ENCODE measurements at places on chromosomes 7 and 10.

- DNase-seq, result no peak
Measured at GRCh38 chr10:130053561-130053960, 57.1 kb downstream of the C10orf143 start.

- DNase-seq, result no peak
Measured at GRCh38 chr10:43437141-43437870, 395 bp downstream of the ZNF487 start.

- DNase-seq, result no peak
Measured at GRCh38 chr10:75425291-75426079, 5.9 kb upstream of the LRMDA start.

- no peak for DNase-seq
Measured at GRCh38 chr7:95276114-95276513, 48.2 kb downstream of the PON1 start.

DNA sequence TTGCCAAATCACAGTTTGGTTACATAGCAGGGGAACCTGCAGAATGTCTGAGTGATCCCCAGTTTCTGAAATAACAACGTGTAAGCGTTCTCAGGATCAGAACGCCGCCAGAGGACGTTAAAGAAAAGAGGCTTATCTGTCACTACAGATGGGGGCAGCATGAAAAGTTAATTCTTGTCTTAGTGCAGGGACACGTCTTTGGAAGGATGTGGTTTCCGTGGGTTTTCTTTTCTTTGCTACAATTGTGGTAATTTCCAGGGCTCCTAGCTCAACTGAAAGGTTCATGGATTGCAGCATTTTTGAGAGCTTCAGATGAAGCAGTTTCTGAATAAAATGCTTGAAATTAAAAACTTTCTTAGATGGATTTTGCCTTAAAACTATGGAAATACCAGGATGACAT is 106.6 kb downstream of the PRKCQ start:
- DNase-seq, result peak; percentile 26

DNA sequence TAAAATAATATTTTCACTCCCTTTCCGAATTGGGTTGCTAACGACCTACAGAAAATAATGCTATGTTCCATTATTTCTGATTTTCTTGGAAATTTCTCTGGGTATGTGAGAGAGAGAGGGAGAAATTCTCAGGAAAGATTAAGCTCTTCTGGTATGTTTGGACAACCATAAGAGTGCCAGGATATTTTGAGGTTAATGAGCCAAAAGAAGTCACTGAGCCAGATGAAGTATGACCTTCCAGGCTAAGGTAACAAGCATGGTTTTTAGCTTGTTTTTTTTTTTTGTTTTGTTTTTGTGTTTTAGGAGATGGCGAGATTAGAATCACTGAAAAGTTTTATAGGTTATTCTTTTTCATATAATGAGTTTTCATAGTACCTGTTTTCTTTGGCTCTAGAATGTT is 171.0 kb upstream of the FOXP2 start:
- DNase-seq, result no peak

GRCh38 chr7:36617408-36617807 is 106.9 kb downstream of the AOAH start:
- no peak for DNase-seq

- no peak for DNase-seq
Measured at GRCh38 chr7:154231732-154232131, 179.5 kb downstream of the DPP6 start.

GRCh38 chr7:75915416-75916156 is 631 bp downstream of the POR start:
- DNase-seq, result no peak

- no peak for DNase-seq
Measured at GRCh38 chr10:17134737-17135260, 5.2 kb upstream of the CUBN start.

- no peak for DNase-seq
Measured at GRCh38 chr7:134364619-134365037, 47.9 kb upstream of the SLC35B4 start.

DNA sequence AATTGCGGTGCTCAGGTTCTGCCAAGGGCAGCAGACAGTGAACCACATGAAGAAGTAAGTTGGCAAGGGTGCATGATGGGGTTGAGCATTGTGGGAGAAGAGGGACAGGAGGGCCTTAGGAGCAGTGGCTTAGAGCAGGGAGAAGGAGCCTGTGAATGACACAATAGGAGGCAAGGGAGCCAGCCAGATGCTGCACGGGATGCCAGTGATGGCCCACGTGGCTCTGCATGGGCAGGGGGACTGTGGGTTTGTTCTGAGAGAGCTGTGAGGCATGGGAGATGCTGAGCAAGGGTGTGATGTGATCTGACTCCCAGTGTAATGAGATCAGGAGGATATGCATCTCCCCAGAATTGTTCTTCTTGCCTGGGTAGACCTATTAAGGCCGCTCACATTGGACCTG is 60.9 kb downstream of the C10orf90 start:
- DNase-seq, result no peak

DNA sequence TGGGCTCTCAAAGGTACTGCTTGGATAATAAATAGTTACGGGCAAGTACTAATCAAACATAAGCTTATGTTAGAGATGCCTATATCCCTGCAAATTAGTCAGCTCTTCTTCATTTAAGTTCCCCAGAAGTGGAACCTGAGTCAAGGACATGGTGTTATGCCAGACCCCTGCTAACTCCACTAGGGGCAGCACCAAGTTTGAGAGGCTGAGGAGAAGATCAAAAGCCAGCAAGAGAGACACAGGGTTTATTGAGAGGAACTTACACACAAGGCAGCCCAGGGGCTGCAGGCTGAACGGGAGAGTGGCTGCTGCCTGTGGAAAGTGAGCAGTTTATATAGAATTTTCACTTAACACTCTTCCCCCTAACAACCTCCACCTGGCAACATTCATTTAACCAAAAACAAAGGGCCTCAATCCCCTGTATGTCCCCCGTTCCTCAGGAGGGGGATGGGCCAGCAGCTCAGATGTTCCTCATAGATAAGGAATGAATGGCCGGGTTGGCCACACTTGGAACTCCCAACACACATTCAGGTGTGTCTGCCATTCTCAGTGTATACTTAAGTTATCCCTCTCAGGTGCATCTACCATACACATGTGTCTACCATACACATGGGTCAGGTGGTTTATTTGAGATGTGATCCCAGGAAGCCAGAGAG is 62.6 kb upstream of the GHITM start:
- no peak for DNase-seq

DNA sequence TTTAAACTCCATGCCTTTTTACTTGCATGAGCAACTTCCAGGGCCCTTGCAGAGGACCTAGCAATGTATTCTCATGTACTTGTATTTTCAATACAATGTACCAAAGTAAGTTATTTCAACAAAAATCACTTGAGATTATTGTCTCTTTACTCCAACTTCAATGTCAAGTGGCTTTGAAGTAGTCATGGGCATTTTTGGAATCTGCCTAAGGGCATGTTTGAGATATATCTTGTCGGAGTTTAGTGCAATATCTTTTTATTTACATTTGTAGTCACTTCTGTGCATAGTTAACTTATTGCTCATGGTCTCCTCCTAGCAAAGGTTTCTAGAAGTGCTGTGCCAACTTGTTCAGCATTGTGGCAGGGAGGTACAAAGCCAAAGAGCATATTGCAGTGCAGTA is 508.7 kb upstream of the SEMA3D start:
- DNase-seq, result no peak

DNA sequence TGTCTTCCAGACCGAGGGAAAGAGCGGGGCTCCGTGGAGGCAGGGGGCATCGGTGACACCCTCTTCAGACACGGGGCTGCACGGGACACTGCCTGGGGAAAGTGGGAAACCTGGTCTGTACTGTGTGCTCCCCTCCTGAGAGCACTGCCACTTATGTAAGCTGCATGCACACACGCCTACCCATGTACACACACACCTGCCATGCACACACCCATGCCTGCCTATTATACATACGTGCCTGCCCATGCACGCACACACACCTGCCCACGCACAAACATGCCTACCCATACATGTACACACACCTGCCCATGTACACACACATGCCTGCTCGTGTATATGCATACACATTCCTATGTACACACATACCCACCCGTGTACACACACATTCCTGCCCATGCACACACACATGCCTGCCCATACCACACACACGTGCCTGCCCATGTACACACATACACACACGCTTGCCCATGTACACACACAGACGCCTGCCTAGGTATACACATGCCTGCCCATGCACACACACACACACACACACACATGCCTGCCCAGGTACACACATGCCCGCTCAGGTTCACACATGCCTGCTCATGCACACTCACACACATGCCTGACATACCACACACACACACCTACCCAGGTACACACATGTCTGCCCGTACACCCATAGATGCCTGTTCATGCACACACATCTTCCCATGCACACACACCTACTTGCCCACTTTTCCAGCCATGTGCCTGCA is 35.5 kb upstream of the CALN1 start:
- DNase-seq, result no peak

GRCh38 chr10:51046654-51047053 is 27.6 kb upstream of the PRKG1 start:
- no peak for DNase-seq

- DNase-seq, result no peak
Measured at GRCh38 chr7:156062286-156062685, 250.0 kb upstream of the SHH start.

GRCh38 chr7:108201766-108202165 is 71.6 kb upstream of the LAMB4 start:
- DNase-seq, result no peak

- DNase-seq, result no peak
Measured at GRCh38 chr10:103504181-103504783, 10.8 kb downstream of the NEURL1 start.

- DNase-seq, result no peak
Measured at GRCh38 chr7:95669513-95669912, 73.2 kb upstream of the PDK4 start.

GRCh38 chr7:17725821-17726220 is 214.5 kb downstream of the SNX13 start:
- DNase-seq, result no peak

- no peak for DNase-seq
Measured at GRCh38 chr10:3564346-3565002, 220.5 kb downstream of the KLF6 start.

DNA sequence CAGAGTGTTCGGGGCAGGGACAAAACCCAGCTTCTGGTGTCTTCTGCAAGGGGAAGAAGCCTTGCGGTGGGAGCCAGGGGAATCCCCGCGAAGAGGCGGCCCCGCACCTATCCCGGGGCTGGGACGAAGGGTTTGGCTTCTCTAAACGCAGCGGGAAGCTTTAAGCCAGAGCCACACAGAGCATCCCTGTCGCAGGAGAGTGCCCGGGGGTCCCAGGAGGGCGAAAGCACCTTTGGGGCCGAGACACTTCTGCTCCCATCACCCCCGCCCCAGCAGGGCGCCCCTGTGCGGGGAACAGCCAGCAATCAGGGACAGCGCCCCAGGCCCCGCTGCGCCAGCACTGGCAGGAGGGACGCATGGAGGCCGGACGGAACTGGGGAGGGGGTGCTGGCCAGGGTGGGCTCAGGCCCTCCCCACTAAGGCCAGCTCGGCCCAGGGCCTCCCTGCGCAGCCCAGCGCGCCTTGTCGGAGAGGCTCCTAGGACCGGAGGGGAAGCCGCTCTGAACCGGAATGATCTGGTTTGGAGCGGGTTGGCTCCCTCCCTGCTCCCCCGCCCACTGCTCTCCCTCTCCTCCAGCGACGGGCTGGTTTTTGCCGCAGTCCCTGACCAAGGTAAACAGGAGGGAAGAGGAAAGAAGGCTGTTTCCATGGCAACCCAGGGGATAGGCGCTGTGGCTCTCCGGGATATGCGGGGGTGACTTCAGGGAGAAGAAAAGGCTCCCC is 63.9 kb downstream of the TMEM209 start:
- peak; percentile 23 for DNase-seq

DNA sequence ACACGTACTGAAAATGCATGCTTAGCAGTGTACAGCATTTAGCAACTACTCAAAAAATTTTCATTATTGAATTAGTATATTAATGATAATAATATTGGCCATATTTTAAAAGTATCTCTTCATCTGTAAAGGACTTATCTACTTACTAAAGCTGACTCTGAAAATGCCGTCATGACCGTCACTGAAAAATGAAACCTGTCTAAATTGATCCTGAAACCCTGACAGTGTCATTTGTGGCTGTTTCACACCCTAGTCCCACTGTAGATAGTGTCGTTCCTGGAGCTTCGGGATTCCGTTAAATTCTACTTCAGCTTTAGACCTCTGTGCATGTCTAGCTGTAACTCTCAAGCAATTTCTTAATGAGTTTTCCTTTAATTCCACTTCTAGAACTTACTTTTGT is 35.8 kb upstream of the EZH2 start:
- no peak for DNase-seq

- no peak for DNase-seq
Measured at GRCh38 chr10:43822631-43823580, 174.2 kb upstream of the ZNF32 start.

DNA sequence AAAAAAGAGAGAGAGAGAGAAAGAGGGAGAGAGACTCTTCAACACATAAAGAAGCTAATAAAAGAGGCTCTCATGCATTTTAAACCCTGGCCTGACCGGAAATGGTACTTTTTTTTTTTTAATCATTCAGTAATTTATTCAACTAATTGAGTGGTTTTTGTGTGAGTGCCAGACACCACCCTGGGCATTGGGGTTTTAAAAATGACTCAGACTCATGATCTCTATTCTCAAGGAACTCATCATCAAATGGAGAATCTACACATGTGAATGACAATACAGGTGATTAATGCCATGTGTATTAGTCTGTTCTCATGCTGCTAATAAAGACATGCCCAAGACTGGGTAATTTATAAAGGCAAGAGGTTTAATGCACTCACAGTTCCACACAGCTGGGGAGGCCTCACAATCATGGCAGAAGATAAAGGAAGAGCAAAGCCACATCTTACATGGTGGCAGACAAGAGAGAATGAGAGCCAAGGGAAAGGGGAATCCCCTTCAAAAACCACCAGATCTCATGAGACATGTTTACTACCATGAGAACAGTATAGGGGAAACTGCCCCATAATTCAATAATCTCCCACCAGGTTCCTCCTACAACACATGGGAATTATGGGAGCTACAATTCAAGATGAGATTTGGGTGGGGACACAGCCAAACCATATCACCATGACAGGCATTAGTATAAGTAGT is 158.5 kb upstream of the AUTS2 start:
- no peak for DNase-seq

DNA sequence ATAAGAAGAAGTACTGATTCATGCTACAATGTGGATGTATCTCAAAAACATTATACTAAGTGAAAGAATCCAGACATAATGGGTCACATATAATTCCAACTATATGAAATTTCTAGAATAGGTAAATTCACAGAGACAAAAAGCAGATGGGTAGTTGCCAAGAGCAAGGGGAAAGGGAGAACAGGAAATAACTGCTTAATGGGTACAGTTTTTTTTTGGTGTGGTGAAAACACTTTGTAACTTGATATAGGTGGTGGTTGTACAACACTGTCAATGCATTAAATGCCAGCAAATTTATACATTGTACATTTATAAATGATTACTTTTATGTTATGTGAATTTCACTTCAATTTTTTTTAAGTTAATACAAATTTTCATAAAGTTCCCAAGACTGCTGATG is 19.4 kb upstream of the LRRN3 start:
- DNase-seq, result no peak
